CD8-positive, alpha-beta T cell (primary cell): ENCODE measurements at places on chromosomes 7 and 10.

DNA sequence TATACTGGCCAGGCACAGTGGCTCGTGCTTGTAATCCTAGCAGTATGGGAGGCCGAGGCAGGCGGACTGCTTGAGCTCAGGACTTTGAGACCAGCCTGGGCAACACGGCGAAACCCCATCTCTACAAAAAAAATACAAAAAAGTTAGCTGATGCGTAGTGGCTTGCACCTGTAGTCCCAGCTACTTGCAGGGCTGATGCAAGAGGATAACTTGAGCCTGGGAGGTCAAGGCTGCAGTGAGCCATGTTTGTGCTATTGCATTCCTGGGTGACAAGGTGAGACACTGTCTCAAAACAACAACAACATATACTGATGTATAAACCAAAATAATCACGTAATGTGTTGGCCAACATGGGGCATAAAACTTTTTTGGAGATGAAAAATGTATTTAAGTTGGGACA is 6.4 kb upstream of the NPM3 start:
- DNase-seq = no peak

DNA sequence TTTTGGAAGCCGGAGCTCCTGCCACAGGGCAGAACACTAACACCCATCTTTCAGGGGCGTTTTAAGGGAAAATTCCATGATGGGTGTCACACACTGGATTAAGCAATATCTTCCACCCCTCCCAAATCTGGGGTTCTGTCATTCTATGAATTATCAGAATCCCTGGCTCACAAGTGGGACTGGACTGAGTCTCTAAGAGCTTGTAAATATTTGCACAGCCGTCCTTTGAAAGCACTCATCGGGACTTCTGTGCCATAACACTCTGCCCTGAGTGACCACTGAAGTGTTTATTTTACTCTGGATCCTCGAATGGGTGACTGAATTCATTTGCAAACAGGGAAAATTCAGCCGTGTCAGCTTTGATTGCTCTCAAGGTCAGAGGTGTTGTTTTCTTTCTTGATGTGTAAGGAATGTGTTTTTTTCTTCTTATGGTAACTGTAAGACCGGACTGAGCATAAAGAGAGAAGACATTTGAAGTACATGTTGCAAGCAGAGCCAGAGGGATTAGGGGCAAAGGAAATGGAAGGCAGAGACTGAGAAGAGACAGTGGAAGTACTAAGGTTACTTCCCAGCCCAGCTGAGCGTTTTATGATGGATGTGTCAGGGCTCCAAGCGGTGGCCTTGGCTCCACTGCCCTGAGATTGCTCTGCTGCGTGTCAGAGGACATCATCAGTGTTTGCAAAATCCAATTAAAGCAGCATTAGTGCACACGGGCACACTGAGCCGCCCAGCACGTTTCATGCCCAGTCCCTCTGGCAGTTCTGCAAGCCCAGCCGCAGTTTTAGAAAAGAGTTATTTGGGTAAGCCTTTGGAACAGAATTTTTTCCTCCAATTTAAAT is 17.7 kb upstream of the GTPBP4 start:
- DNase-seq = no peak

GRCh38 chr7:36923943-36924436 is 199.7 kb upstream of the AOAH start:
- no peak for DNase-seq

DNA sequence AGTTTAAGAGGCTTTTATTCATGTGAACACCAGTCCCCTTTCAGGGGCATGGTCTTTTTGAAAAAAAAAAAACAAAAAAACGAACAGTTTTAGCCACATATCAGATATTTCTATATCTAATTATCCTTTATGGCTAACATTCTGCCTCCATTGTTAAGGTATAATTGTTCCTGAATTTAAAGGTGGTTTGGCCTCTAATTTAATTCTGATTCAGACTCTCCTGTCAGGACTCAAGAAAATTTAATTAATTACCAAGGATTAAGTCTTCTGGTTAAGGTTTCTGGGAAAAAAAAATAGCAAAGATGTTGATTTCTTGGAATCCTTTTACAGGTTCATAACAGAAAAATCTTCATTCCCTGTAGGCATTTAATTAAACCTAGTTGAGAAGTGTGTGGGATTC is 27.4 kb downstream of the COL1A2 start:
- no peak for DNase-seq

DNA sequence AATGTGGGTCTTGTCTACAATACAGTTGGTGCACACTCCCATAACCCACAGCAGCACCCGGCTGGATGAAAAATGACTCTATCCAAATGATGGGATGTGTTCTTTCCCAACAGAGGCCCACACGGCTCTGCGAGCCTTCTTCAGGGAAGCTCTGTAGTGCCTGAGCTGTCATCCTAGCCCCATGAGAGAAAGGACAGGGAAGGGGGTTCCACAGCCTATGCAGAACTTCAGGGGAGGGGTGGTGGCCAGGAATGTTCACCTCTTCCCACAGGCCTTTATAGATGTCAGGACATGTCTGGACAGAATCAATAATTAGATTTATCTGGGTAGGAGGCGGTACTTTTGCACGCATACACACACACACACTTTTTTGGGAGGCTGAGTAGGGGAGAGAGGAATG is 109.0 kb downstream of the JCAD start:
- DNase-seq = no peak

- no peak for DNase-seq
Measured at GRCh38 chr7:141575164-141575563, 24.0 kb downstream of the AGK start.

DNA sequence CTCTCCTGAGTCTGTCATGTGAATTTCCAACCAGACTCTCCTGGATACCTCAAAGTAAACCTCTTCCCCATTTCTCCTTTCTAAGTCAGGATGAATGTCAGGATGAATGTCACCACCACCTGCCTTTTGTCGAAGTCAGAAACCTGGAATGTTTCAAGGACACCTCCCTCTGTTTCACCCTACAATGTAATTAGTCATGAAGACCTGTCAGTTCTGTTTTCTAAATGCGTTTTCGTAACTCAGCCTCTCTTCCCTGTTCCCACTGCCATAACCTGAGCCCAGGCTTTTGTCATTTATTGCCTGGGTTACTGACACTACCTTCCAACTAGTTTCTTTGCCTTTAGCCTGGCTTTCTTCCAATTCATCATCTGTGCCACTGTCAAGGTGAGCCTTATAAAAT is 5.5 kb upstream of the STN1 start:
- no peak for DNase-seq

GRCh38 chr7:111914291-111914690 is 291.9 kb downstream of the DOCK4 start:
- no peak for DNase-seq

DNA sequence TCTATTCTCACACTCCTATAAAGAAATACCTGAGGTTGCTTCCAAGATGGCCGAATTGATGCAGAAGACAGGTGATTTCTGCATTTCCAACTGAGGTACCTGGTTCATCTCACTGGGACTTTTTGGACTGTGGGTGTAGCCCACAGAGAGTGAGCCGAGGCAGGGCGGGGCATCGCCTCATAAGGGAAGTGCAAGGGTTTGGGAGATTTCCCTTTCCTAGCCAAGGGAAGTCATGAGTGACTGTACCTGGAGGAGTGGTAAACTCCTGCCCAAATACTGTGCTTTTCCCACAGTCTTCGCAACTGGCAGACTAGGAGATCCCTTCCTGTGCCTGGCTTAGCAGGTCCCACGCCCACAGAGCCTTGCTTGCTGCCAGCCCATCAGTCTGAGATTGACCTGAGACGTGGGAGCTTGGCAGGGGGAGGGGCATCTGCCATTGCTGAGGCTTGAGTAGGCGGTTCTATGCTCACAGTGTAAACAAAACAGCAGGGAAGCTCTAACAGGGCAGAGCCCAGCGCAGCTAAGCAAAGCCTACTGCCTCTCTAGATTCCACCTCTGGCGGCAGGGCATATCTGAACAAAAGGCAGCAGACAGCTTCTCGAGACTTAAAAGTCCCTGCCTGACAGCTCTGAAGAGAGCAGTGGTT is 152.2 kb downstream of the ARL4A start:
- DNase-seq = no peak

- no peak for DNase-seq
Measured at GRCh38 chr10:22750131-22750530, 35.8 kb upstream of the PIP4K2A start.

GRCh38 chr10:88045656-88046415 is 182.4 kb downstream of the PTEN start:
- DNase-seq = no peak

- no peak for DNase-seq
Measured at GRCh38 chr10:132546567-132547420, 9.2 kb downstream of the INPP5A start.

DNA sequence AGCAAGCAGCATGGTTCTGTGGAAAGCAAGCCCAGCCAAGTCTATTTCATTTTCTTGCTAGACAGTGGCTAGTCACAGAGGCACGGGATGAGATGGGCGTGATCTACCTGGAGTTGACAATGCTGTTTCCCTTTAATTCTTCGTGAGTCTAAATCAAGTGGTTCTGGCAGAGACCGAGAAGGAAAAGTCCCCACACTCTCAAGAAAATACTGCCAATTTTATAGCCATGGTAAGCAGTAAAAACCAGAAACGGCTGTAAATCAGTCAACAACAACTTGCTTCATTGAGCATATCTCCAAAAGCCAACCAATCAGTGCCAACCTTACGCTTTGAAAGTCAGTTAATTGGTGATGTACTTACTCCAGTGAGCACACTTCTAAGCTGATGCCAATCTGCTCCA is 223.4 kb downstream of the SEC23IP start:
- no peak for DNase-seq
